ENCODE measurements at places on chromosomes 16 and 17. TPM values are rescaled to one million over a fixed set of nuclear protein-coding genes. Genes with fewer than 3 reads are reported as not detected.

DNA sequence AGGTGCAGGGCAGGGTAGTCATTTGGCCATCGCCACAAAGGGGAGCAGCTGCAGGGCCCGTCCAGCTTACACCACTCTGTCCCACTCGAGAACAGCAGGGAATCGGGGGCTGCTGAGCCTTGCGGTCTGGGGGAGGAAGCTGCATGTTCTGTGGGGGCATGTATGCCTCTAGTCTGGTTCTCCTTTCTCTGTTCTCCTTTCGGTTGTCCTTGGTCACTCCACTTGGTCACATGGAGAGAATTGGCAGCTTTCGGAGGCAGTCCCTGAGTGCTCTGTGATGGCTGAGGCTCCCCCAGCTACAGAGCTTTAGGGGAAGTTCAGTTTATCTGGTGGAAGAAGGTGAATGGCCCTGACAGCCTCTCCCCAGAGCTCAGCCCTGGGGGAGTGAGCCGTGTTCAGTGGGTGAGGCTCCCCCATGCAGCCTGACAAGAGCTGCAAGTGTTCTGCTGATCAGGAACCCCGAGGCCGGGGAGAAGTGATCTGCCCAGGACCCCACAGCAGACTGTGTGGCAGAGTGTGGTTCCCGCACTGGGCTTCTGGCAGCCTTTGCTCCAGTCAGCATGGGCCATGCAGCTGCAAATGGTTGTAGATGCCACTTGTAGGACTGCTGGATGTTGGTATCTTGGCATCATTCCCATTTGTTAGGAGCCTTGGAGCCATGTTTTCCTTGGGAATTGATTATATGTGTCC lies 22.3 kb upstream of the SMPD3 start:
- H3K4me3 ChIP-seq: no peak overlapping the region
- DNase-seq: no peak
- peaks cover 9% of the 10 kb centered on the region for H3K27me3 ChIP-seq
- no peaks in the 10 kb centered on the region for H3K4me1 ChIP-seq
- no peak overlapping the region for H3K27ac ChIP-seq
- H3K36me3 ChIP-seq: no peaks in the 10 kb centered on the region

DNA sequence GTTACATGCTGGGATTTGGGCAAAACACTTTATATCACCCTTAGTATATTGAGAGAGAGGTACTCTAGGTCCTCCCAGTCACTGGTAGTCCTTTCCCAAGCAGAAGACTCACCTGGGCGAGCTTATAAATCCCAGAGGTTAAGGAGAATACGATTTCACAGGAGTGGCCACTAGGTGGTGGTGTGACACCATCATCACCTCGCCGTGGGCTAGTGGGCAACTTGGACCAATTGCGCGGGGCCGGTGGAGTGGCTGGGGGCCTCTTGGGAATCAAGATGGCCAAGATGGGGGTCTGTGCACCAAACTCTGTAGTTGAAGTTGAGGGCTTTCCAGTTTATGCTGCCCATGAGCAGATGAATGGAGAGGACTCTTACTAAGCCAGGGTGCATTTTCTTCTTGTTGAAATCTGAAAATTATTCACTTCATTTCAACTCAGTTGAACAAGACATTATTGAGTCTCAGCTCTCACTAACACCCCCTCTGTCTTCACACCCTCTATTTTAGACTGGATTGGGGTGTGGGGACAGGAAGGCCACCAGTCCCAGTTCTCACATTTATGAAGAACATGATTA lies 38.2 kb upstream of the PIRT start:
- peak; percentile 47 for DNase-seq
- H3K4me3 ChIP-seq: no peak overlapping the region
- no peak overlapping the region for H3K27ac ChIP-seq
- no peaks in the 10 kb centered on the region for H3K27me3 ChIP-seq

The EPN3 gene
- total RNA-seq: 0.16 TPM

DNA sequence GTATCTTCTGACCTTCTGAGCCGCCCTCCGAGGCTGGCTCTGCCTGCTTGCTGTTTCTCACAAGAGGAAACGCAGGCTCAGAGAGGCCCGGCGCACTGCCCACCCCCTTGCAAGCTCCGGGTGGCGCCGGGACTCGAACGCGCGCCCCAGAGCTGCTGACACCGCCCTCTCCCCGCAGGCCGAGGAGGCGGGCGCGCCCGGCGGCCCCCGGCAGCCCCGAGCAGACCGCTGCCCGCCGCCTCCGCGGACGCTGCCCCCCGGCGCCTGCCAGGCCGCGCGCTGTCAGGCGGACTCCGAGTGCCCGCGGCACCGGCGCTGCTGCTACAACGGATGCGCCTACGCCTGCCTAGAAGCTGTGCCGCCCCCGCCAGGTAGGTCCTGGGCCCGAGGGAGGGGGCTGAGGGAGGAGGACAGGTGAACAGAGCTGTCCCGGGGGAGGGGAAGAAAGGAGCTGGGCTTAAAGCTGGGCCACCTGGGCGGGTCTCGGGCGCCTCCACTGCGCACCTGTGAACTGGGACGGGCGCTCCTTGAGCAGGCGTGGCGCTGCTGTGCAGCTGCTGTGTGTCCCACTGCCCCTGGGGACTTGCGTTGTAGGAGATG lies 18.2 kb downstream of the WFDC1 start:
- peaks cover 26% of the 10 kb centered on the region for H3K27me3 ChIP-seq
- no peak for DNase-seq
- H3K4me1 ChIP-seq: peaks cover 11% of the 10 kb centered on the region
- no peak overlapping the region for H3K4me3 ChIP-seq
